ENCODE measurements at places on chromosomes 13 and 19.

GRCh38 chr19:51246164-51246552 is 4.7 kb upstream of the SIGLECL1 start:
- no peak for DNase-seq

GRCh38 chr19:19533841-19534240 is 4.2 kb upstream of the CILP2 start:
- no peak for DNase-seq

GRCh38 chr19:53158119-53158656 is 665 bp downstream of the ZNF347 start:
- DNase-seq, result no peak

- no peak for DNase-seq
These were observed 1653.4 kb downstream of the SLITRK5 start for GRCh38 chr13:89324582-89324981.

DNA sequence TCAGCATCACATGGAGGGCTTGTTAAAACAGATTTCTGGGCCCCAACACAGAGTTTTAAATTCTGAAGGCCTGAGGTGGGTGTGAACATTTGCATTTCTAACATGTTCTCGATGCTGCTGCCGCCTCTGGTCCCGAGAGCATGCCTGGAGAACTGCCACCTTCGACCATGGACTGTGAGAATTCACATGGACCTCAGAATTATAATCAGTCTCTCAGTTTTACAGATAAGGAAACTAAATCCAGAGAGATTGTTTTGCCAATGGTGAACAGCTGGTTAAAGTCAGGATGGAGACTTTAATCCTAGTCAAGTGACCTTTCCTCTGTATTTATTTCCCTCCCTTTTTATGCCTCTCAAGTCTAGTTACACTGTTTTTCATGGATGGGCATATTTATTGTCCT is 14.7 kb downstream of the ALOX5AP start:
- DNase-seq, result no peak

DNA sequence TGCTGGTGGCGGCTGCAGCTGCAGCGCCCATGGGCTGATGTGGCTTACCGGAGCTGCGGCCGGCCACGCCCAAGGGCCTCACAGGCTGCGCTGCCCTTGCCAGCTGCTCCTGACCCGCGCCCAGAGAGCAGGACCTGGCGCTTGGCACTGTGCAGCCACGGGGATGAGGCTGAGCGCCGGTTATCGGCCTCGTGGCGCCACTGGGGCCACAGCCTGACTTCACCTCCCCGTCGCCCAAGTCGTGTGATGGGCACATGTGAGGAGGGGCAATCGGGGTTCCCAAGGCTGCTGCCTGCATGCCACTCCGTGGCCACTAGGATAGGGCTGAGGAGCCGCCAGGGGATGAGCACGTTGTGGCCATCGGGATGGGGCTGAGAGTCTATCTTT is 77.2 kb upstream of the PABPC3 start:
- no peak for DNase-seq

DNA sequence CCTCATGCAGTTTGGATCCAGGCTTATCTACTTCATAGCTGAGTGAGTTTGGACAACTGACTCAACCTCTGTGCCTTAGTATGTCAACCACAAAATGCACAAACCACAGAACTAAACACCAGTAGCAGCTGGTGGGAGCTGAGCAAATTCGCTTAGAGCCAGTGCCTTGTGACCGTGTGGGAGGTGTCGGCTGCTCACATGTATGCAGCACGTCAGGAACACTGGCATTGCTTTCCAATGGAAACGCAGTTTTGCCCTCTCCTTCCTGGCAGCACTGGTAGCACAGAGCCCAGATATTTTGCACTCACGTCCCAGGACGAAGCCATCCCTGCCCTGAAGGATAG is 8.3 kb upstream of the NTN5 start:
- no peak for DNase-seq

DNA sequence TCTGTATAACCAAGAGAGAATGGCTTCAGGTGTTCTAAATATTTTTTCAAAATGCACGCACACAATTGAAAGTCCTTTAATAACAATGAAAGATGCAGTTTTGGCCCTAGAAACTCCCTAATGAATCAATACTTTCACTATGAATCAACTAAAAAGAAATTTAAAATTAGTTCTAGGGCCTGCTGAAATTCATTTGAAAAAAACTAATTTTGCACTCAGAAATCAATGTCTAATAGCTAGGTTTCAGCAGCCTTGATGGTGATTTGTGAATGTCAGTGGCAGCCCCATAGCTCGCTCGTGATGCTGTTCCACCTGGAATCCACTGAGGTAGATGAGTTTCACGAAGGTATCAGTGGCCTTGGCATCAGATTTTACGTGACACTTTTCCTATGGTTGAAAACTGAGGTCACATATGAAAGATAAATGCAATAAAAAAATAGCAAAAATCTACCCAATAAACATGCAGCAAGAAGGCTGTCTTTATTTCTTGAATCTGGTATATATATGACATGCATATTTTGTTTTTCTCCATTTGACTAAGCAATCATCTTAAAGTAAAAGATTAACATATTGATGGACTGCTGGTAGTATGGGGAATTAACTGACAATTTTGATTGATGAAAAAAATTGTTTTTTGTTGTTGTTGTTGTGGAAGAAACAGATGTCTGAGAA is 141.0 kb downstream of the AKAP11 start:
- no peak for DNase-seq
